ENCODE measurements at places on chromosomes 4 and X. TPM values are rescaled to one million over a fixed set of nuclear protein-coding genes. Genes with fewer than 3 reads are reported as not detected.
A peak's percentile ranks its signal among the peaks of the same experiment; 100 is the strongest.

DNA sequence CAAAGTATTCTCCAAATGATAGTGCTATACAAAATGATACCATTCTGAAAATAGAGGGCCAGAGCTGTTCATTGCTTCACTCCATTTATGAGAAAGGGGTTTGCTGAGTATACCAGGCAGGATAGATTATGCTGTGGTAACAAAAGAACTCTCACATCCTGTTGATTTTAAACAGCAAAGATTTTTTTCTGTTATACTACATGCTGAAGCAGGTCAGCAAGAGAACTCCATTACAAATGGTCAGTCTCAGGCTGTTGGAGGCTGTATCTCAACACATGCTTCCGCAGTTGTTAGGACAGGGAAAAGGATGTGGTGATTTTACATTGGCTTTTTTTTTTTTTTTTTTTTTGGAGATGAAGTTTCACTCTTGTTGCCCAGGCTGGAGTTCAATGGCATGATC is 13.7 kb upstream of the KLHL5 start:
- peak; percentile 19 for DNase-seq

DNA sequence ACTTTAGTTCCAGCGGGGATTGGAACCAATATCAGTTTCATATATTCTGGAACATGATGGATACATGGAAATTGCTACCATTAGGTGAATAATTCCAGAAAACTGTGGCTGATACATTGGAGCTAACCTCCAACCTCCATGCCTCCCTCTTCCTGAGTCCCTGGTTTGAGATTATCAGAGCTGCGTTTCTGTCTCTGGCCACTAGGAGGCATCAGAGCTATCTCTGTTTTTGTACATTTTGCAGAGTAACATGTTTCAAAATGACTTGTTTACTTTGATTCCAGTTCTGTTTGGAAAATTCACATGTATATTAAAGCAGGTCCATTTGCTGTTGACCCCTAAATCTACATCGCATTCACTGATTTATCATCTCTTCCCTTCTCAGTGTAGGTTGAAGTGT is 2.4 kb upstream of the RAB40AL start:
- no peak for DNase-seq

GRCh38 chr4:10074767-10075105 is 41.9 kb downstream of the WDR1 start:
- DNase-seq, result no peak

DNA sequence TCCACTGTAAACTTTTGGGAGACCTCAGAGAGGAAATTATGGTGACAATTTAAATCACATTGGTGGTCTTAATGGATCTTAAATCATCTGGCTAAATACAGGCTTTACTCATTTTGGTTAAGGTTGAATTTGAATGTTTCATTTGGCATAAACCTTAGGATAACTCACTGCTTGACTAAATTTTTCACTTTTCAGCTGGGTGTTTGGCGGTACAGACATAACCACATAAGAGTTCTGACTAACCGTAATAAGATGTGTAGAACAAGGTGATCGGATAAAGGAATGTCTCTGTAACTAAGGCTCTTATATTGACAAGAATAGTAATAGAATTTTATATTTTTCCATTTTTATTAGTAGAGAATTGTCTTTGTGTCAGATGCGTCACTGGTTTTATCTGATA is 281.0 kb downstream of the BMPR1B start:
- DNase-seq, result no peak

- DNase-seq, result no peak
Measured at GRCh38 chr4:138216272-138216867, 25.8 kb downstream of the SLC7A11 start.

Gene TMPRSS11A
- total RNA-seq, result not detected

Data from naive thymus-derived CD4-positive, alpha-beta T cell (primary cell).